ENCODE measurements at places on chromosomes 3 and 15.

GRCh38 chr3:29453284-29454001 is 172.6 kb downstream of the RBMS3 start:
- no peaks in the 10 kb centered on the region for H3K36me3 ChIP-seq
- H3K4me3 ChIP-seq, result no peak overlapping the region
- H3K4me1 ChIP-seq, result no peaks in the 10 kb centered on the region
- DNase-seq, result no peak
- H3K27ac ChIP-seq, result no peak overlapping the region

- no peaks in the 10 kb centered on the region for H3K4me1 ChIP-seq
- H3K27me3 ChIP-seq, result no peaks in the 10 kb centered on the region
- H3K36me3 ChIP-seq, result no peaks in the 10 kb centered on the region
- no peak for DNase-seq
- no peak overlapping the region for H3K4me3 ChIP-seq
Measured at GRCh38 chr3:107421170-107421792, 44.0 kb downstream of the CCDC54 start.

DNA sequence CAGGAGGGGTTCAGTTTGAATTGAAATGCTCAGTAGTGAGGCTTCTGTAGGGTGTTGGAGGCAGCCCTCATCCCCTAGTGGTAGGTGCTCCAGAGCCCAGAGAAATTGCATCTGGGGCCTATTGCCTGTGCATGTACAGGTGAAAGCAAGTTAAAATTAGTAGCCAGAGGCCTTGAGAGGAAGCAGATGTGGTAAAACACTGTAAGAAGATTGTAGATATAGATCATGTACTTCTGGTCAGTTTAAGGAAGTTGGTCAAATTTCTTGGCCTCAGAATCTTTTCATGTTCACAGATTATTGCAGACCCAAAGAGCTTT is 34.6 kb downstream of the IGSF10 start:
- H3K4me3 ChIP-seq, result no peak overlapping the region
- H3K27me3 ChIP-seq, result no peaks in the 10 kb centered on the region
- no peaks in the 10 kb centered on the region for H3K36me3 ChIP-seq
- no peak overlapping the region for H3K27ac ChIP-seq
- no peak for DNase-seq

DNA sequence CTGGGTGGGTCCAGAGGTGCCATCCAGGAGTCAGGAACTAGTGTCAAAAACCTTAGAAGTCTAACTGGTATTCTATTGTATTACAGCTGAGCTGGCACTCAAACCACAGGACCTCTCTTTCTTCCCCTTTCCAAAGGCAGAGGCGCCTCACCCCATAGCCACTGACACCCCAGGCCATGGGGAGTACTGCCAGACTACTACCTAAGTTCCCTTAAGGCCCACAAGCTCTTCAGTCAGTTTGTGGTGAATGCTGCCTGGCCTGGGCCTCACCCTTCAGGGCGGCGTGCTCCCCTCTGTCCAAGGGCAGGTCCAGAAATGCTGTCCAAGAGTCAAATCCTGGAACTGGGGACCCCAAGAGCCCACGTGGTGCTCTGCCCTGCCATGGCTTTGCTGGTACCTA is 43.0 kb upstream of the FGF7 start:
- H3K27me3 ChIP-seq, result no peaks in the 10 kb centered on the region
- no peaks in the 10 kb centered on the region for H3K4me1 ChIP-seq
- no peak overlapping the region for H3K27ac ChIP-seq
- DNase-seq, result no peak
- no peaks in the 10 kb centered on the region for H3K36me3 ChIP-seq

DNA sequence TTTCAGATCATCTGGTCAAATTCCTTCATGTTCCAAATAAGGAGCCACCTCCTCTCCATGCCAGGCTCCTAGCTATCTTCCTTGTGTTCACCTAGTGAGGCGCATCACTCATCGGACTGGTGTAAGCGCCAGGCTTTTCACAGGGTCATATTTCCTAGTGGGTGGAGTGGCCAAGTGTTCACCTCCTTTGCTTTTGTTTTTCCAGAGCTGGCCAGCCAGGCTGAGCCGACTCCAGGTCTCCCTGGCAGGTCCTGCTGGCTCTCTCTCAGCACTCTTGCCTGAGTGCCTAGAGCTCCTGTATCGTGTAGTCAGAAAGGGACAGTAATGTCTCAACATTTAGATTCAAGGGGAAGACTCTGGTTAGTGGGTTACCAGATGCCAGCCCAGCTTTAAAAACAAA is 31.0 kb downstream of the HEG1 start:
- DNase-seq, result no peak
- no peaks in the 10 kb centered on the region for H3K36me3 ChIP-seq
- H3K27me3 ChIP-seq, result no peaks in the 10 kb centered on the region
- H3K27ac ChIP-seq, result peak overlapping the region; percentile 48
- no peak overlapping the region for H3K4me3 ChIP-seq
- no peaks in the 10 kb centered on the region for H3K4me1 ChIP-seq

GRCh38 chr15:94164202-94164807 is 67.1 kb upstream of the MCTP2 start:
- H3K4me1 ChIP-seq, result no peaks in the 10 kb centered on the region
- no peaks in the 10 kb centered on the region for H3K27me3 ChIP-seq
- H3K4me3 ChIP-seq, result no peak overlapping the region

- DNase-seq, result no peak
- no peak overlapping the region for H3K4me3 ChIP-seq
- H3K36me3 ChIP-seq, result no peaks in the 10 kb centered on the region
- H3K4me1 ChIP-seq, result no peaks in the 10 kb centered on the region
Measured at GRCh38 chr3:18379647-18380046, 45.5 kb downstream of the SATB1 start.

- H3K4me1 ChIP-seq, result peaks cover 13% of the 10 kb centered on the region
- H3K36me3 ChIP-seq, result no peaks in the 10 kb centered on the region
- H3K4me3 ChIP-seq, result no peak overlapping the region
- H3K27me3 ChIP-seq, result no peaks in the 10 kb centered on the region
- no peak for DNase-seq
Measured at GRCh38 chr3:172106037-172106954, 66.9 kb downstream of the FNDC3B start.

GRCh38 chr3:141981084-141981483 is 104.6 kb downstream of the ATP1B3 start:
- no peak overlapping the region for H3K27ac ChIP-seq
- DNase-seq, result no peak
- no peaks in the 10 kb centered on the region for H3K36me3 ChIP-seq
- no peak overlapping the region for H3K4me3 ChIP-seq

- no peak for DNase-seq
- H3K27ac ChIP-seq, result no peak overlapping the region
- no peaks in the 10 kb centered on the region for H3K36me3 ChIP-seq
- H3K4me3 ChIP-seq, result no peak overlapping the region
- H3K4me1 ChIP-seq, result no peaks in the 10 kb centered on the region
Measured at GRCh38 chr3:57939775-57940174, 68.4 kb upstream of the FLNB start.

- H3K27ac ChIP-seq, result no peak overlapping the region
- no peaks in the 10 kb centered on the region for H3K27me3 ChIP-seq
- no peaks in the 10 kb centered on the region for H3K4me1 ChIP-seq
- no peak overlapping the region for H3K4me3 ChIP-seq
- no peak for DNase-seq
Measured at GRCh38 chr15:65408324-65409035, 14.3 kb downstream of the IGDCC4 start.

GRCh38 chr3:148173851-148174250 is 523.9 kb upstream of the AGTR1 start:
- no peak overlapping the region for H3K27ac ChIP-seq
- H3K4me1 ChIP-seq, result no peaks in the 10 kb centered on the region
- DNase-seq, result no peak
- H3K36me3 ChIP-seq, result no peaks in the 10 kb centered on the region

DNA sequence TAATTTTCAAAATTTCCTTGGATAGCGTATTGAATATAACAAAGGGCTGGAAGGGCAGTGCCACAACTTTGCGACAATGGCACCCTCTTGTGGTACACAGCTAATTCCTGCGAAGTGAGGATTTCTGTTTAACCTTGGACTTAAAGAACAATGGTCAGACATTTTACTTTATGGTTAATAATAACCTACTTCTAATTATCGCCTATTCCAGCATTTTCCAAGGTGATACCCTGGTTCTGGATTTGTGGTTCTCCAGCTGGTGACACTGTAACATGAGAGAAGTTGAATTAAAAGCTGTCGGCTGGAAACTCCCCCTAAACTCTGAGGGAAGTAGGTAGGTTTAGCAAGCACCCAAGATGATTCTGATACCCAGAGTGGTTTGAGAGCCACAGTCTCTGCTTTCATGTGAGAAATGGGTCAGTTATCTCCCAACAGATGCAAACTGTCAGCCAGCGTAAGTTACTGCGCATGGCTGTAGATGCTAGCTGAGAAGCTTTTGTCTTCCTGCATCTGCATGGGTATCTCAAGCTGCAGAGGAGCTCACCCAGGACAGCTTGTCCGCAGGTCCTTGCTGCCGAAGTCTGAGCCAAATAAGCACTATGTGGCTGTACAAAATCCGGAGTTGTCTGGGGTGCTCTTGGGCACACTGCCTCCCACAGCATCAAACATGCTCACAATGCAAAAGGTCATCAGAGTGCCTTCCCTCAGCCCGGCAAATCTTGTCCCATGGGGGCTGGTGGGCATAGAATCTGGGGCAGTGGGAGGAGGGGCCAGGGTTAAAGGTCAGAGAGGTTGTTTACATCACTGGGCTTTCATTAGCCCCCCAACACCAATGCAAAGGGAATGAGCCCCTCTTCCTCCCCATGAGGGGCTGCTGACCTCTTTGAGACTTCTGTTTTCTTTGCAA is 6.6 kb upstream of the CHSY1 start:
- H3K4me3 ChIP-seq, result no peak overlapping the region
- no peaks in the 10 kb centered on the region for H3K4me1 ChIP-seq
- H3K36me3 ChIP-seq, result no peaks in the 10 kb centered on the region
- no peak overlapping the region for H3K27ac ChIP-seq

GRCh38 chr3:127136024-127136600 is 56.8 kb upstream of the PRR23E start:
- no peaks in the 10 kb centered on the region for H3K36me3 ChIP-seq
- H3K4me3 ChIP-seq, result no peak overlapping the region
- peak overlapping the region; percentile 19 for H3K27ac ChIP-seq
- H3K4me1 ChIP-seq, result peaks cover 8% of the 10 kb centered on the region
- no peaks in the 10 kb centered on the region for H3K27me3 ChIP-seq
- no peak for DNase-seq

DNA sequence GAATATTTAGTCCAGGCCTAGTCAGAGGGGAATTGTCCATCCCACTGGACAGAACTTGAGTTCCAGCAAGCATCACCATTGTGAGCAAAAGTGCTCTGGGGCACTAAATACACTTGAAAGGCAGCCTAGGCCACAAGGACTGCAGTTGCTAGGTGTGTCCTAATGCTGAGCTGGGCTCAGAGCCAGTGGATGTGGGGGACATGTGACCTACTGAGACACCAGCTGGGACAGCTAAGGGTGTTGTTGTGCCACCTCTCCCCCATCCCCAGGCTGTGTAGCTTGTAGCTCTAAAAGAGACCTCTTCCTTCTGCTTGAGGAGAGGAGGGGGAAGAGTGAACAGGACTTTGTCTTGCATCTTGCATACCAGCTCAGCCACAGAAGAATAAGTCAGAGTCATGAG is 120.9 kb downstream of the DTWD1 start:
- no peak for DNase-seq
- H3K4me1 ChIP-seq, result no peaks in the 10 kb centered on the region
- no peaks in the 10 kb centered on the region for H3K27me3 ChIP-seq
- H3K27ac ChIP-seq, result no peak overlapping the region
- no peaks in the 10 kb centered on the region for H3K36me3 ChIP-seq

DNA sequence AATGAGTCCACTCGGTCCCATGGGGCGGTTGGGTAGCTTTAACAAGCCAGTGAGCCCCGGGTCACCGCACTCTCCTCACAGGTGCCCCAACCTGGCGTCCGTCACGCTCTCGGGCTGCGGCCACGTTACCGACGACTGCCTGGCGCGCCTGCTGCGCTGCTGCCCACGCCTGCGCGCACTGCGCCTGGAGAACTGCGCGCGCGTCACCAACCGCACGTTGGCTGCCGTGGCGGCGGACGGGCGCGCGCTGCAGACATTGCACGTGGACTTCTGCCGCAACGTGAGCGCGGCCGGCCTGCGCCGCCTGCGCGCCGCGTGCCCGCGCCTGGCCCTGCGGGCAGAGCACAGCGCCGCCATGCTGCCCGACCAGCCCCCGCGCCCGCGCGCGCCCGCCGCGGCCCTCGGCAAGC is 3.4 kb downstream of the FBXL22 start:
- no peaks in the 10 kb centered on the region for H3K36me3 ChIP-seq
- peak overlapping the region; percentile 84 for H3K27ac ChIP-seq
- no peaks in the 10 kb centered on the region for H3K4me1 ChIP-seq

- H3K36me3 ChIP-seq, result no peaks in the 10 kb centered on the region
- no peak overlapping the region for H3K27ac ChIP-seq
- no peak overlapping the region for H3K4me3 ChIP-seq
- H3K4me1 ChIP-seq, result no peaks in the 10 kb centered on the region
- DNase-seq, result no peak
Measured at GRCh38 chr15:95298729-95299128, 1031.8 kb upstream of the NR2F2 start.

- H3K4me1 ChIP-seq, result no peaks in the 10 kb centered on the region
- H3K36me3 ChIP-seq, result no peaks in the 10 kb centered on the region
- H3K27ac ChIP-seq, result peak overlapping the region; percentile 61
- no peaks in the 10 kb centered on the region for H3K27me3 ChIP-seq
Measured at GRCh38 chr3:102156426-102156825, 278.4 kb upstream of the ZPLD1 start.

DNA sequence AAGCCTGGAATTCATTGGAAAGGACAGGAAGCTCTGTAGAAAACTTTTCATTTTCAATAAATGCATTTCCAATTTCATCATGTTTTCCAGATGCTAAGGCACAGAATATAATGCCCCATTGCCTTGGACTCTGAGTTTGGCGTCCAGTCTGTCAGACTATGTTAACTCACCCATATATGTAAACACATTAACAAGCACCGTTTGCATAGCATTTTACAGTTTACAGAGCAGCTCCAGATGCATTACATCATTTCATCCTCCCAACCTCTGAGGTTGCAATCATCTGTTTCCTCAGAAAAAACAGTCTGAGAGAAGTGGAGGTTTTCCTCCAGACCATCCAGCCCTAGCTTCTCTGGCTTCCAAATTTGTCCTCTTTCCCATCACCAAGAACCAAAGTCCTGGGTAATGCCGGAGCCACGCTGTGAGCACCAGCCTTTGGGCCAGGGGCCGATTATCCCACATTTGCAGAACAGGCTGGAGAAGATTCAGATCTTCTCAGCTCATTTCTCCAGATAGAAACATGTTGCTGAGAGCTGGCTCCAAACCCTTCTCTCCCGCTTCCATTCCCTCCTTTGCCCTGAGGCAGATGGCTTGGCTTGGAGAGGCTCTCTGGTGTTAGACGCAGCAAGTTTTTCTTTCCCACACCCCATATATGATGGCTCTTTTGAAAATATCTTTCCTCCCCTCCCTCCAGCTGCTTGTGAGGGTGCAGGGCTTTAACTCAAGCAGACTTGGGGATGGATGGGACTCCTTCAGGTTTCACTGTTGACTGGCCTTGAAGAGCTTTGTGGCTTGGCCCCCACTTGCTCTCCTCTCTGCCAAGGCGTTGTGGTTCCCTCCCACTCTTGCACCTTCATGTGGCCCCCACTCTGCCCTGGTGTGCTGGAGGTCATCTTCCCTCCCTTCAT is 26.0 kb downstream of the CYP19A1 start:
- no peak overlapping the region for H3K27ac ChIP-seq
- no peaks in the 10 kb centered on the region for H3K36me3 ChIP-seq
- no peak for DNase-seq
- H3K4me1 ChIP-seq, result no peaks in the 10 kb centered on the region
- no peaks in the 10 kb centered on the region for H3K27me3 ChIP-seq

Measured in uterus (tissue), 4 donors.